Effector memory CD8-positive, alpha-beta T cell (primary cell): ENCODE measurements at places on chromosomes 12 and 14.
A peak's percentile ranks its signal among the peaks of the same experiment; 100 is the strongest.

GRCh38 chr12:65055859-65056258, 65.2 kb downstream of the WIF1 start:
- peaks cover 33% of the 10 kb centered on the region for H3K27me3 ChIP-seq
- H3K36me3 ChIP-seq, result no peaks in the 10 kb centered on the region
- H3K27ac ChIP-seq, result no peak overlapping the region
- H3K4me3 ChIP-seq, result no peak overlapping the region
- no peak for DNase-seq
- no peaks in the 10 kb centered on the region for H3K4me1 ChIP-seq

GRCh38 chr12:100075598-100075997, 67.1 kb downstream of the BLTP3B start:
- H3K4me1 ChIP-seq, result no peaks in the 10 kb centered on the region
- no peak overlapping the region for H3K27ac ChIP-seq
- no peak overlapping the region for H3K4me3 ChIP-seq
- no peak for DNase-seq

GRCh38 chr12:53505086-53505485, 2.2 kb downstream of the NPFF start:
- H3K27ac ChIP-seq, result no peak overlapping the region
- DNase-seq, result no peak

- peaks cover 12% of the 10 kb centered on the region for H3K27me3 ChIP-seq
- no peak overlapping the region for H3K27ac ChIP-seq
- DNase-seq, result no peak
- H3K4me3 ChIP-seq, result no peak overlapping the region
These were observed 106.8 kb downstream of the BBS10 start for GRCh38 chr12:76241371-76241770.

DNA sequence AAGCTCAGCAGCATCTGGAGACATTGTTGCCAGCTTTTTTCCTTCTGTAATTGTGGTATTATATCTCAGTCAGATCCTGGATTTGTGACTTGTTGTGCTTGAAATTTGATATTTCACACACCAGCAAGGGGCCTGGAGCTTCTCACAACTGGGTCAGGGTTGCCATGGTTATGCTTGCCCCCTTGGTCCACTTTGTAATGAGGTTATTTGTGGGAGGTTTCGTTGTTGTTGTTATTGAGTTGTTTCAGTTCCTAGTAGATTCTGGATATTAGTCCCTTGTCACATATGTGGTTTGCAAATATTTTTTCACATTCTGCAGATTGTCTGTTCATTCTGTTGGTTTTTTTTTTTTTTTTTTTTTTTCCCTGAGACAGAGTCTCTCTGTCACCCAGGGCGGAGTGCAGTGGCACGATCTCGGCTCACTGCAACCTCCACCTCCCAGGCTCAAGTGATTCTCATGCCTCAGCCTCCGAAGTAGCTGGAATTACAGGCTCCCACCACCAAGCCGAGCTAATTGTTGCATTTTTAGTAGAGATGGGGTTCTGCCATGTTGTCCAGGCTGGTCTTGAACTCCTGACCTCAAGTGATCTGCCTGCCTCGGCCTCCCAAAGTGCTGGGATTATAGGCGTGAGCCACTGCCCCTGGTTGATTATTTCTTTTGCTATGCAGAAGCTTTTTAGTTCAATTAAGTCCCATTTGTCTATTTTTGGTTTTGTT, 80.6 kb upstream of the ETV6 start:
- no peak overlapping the region for H3K4me3 ChIP-seq
- no peaks in the 10 kb centered on the region for H3K4me1 ChIP-seq
- no peak for DNase-seq
- H3K36me3 ChIP-seq, result no peaks in the 10 kb centered on the region
- no peak overlapping the region for H3K27ac ChIP-seq
- peaks cover 12% of the 10 kb centered on the region for H3K27me3 ChIP-seq

GRCh38 chr12:96041181-96041580, 5.8 kb upstream of the LTA4H start:
- H3K4me3 ChIP-seq, result no peak overlapping the region
- no peak overlapping the region for H3K27ac ChIP-seq
- no peaks in the 10 kb centered on the region for H3K36me3 ChIP-seq
- DNase-seq, result no peak

DNA sequence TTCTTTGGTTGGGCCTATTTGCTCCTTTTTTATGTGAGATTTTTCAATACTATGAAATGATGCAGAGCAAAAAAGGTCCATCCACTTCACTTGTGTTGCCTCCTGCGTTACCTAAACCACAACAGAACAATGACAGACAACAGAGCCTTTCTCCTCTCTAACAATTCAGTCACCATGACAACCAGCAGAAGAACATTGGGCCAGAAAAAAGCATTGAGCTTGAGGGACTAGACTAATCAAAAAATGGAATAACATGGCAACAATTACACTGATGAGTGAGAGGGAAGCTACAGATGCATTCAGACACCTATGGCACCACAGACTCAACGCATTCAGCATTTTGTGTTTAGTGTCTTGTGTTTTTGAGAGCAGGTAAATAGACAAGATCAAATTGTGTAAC, 44.6 kb upstream of the PTCSC3 start:
- peaks cover 10% of the 10 kb centered on the region for H3K27me3 ChIP-seq
- H3K4me1 ChIP-seq, result no peaks in the 10 kb centered on the region
- H3K27ac ChIP-seq, result no peak overlapping the region
- H3K4me3 ChIP-seq, result no peak overlapping the region
- H3K36me3 ChIP-seq, result no peaks in the 10 kb centered on the region
- no peak for DNase-seq

DNA sequence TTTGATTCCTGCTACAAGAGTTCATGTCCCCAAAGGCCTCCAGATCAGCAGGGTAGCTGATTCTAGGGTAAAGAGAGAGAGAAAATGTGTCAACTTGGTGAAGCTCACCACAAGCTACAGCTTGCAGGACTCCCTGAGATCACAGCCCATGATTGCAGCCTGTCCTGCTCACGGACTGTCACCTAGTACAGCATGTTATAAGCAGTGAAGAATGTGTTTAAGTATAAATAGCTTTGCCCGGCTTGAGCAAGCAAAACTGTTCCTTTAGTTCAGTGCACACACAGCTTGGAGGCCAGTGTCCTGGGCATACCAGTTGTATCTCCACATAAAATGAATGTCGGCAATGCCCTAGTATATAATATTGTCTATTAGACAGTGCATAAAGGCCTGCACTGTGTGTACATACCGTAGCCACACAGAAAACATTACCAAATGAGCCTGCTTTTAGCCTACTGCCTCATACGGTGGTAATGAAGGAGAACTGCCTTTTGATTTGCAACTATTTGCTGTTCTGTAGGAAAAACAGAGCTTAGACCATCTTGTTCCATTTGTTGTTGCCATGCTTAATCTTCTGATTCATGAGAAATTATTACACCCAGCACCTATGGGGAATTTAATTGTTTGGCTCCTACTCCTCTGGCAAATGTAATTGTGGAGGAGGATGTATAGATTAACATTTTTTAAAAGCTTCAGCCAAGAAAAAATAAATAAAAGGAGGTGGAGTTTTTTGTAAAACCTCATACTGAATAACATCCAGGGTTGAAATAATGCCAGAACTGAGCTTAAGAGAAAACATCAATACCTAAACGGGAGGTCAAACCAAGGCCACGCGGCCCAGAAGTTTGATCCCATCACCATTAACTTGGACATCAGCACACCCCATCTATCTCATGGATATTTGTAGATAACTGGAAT, 108.1 kb upstream of the G2E3 start:
- H3K4me1 ChIP-seq, result no peaks in the 10 kb centered on the region
- no peak for DNase-seq
- no peaks in the 10 kb centered on the region for H3K36me3 ChIP-seq
- no peak overlapping the region for H3K27ac ChIP-seq
- H3K27me3 ChIP-seq, result no peaks in the 10 kb centered on the region

DNA sequence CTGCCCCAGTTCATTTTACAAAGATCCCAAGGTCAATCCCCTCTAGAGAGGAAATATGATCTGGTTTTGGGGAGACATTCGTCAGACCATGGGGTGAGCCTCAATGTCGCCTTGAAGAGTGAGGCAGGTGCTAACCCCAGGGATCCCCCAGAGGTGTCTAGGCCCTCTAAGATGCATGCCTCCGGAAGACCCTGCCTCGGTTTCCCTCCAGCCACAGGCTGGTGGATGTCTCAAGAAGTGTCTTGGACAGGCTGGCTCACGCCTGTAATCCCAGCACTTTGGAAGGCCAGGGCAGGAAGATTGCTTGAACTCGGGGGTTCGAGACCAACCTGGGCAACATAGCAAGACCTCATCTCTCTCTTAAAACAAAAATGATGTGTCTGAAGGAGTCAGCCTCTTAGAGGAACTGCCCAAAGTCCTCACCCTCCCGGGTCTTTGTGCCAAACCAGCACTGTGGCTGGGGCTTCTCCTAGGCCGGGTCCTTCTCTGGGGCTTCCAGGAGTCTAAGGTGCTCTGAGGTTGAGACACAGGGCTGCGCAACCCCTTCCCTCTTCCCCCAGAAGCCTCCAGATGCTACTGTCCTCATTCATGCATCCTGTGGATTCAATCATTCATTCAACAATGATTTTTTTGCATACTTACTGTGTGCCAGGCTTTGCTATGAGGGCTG, 24.7 kb upstream of the BEGAIN start:
- peaks cover 25% of the 10 kb centered on the region for H3K27me3 ChIP-seq
- peaks cover 2% of the 10 kb centered on the region for H3K4me1 ChIP-seq
- no peak overlapping the region for H3K4me3 ChIP-seq

DNA sequence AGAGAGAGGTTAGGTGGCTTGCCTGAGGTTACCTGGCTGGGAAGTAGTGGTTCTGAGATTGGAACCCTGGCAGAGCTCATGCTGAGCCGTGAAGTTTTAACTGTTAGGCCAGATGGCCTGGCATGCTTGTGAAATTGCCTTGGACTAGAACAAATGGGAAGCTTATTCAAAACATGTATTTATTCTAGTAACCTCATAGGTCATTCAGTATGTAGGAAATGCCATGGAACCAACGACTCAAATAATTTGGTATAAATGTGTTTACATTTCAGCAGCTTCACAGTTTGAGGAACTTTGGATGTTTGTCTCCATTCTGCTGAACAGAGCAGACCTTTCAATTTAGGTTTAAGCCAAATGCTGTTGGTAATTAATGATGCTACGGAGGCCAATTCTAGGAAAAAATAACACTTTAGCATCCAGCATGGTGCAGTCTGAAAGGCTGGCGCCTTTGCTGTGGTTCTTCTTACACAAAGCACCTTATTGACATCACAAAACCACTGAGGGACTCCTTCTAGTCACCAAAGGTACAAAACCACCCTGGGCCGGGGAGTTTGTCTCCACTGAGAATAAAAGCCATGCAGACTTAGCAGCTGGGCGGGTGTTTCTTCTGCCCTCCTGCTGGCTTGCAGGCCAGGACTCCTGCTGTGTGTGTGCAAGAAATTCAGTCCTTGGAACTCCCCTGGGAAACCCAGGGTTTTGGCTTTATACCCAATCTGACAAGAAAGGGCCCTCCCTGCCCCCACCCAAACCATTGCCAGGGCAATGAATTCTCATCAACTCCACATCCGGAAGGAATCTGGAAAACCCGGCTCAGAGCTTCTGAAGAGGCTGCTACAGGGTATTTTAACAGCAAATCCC, 64.2 kb downstream of the ELK3 start:
- DNase-seq, result peak; percentile 25
- H3K4me1 ChIP-seq, result peaks cover 16% of the 10 kb centered on the region
- H3K27ac ChIP-seq, result no peak overlapping the region
- no peak overlapping the region for H3K4me3 ChIP-seq
- peaks cover 48% of the 10 kb centered on the region for H3K36me3 ChIP-seq
- H3K27me3 ChIP-seq, result no peaks in the 10 kb centered on the region

DNA sequence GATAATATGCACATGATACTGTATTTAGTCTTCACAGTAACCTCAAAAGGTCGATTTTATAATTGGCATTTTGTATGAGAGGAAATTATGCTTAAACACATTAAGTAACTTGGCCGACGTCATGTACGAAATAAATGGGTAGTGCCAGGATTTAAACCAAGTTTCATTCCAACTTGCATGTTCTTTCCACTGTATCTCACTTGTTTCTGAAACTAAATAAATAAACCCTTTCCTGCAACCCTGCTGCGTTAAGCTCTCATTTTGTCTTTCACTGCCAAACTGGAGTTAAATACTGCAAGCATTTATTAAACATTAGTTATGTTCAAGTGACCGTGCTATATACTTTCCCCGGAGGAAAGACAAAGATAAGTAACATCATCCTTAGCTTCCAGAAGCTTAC, 293.9 kb upstream of the PRKD1 start:
- H3K27me3 ChIP-seq, result no peaks in the 10 kb centered on the region
- no peak overlapping the region for H3K4me3 ChIP-seq
- no peaks in the 10 kb centered on the region for H3K4me1 ChIP-seq
- DNase-seq, result no peak
- H3K36me3 ChIP-seq, result no peaks in the 10 kb centered on the region
- no peak overlapping the region for H3K27ac ChIP-seq

GRCh38 chr14:99986396-99986795, 78.8 kb upstream of the EVL start:
- no peak overlapping the region for H3K27ac ChIP-seq
- DNase-seq, result no peak
- H3K27me3 ChIP-seq, result no peaks in the 10 kb centered on the region
- H3K4me1 ChIP-seq, result peaks cover 5% of the 10 kb centered on the region

DNA sequence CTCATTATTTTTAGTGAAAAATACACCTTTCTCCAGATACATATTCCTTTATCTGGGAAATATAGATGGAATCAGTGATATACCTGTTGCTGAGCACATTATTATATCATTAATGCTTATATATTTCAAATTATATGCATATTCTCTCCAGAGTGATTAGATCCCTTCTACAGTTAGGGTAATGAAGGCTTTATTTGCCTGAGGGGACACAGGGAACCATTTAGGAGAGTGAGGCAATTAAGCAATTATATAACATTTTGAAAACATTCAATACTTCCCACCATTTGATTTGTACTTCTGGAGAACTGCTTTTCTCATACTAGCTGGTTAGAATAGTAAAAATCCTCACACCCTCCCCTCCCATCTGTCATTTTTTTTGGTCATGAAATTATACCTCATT, 212.8 kb upstream of the NOVA1 start:
- H3K36me3 ChIP-seq, result no peaks in the 10 kb centered on the region
- no peaks in the 10 kb centered on the region for H3K27me3 ChIP-seq
- H3K27ac ChIP-seq, result no peak overlapping the region
- DNase-seq, result no peak
- no peak overlapping the region for H3K4me3 ChIP-seq
- no peaks in the 10 kb centered on the region for H3K4me1 ChIP-seq

DNA sequence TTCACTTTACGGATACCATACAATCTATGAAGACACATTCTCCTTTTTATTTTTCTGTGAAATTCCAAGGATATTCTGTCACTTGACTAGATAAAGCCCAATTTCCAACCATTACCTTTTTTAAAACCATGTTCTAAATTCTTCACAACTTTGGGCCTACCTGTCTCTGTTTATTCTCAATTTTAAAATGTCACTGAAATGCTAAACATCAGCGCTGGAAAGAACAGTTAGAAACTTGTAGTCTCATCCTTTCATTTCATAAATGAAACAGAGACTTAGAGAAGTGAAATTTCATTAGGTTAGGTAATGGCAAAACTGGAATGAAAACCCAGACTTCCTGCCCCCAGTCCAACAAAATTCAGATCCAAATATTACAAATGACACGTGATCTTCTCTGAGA, 396.2 kb downstream of the CCDC91 start:
- H3K27ac ChIP-seq, result no peak overlapping the region
- DNase-seq, result no peak
- no peaks in the 10 kb centered on the region for H3K27me3 ChIP-seq
- no peak overlapping the region for H3K4me3 ChIP-seq
- peaks cover 2% of the 10 kb centered on the region for H3K4me1 ChIP-seq
- H3K36me3 ChIP-seq, result peaks cover 3% of the 10 kb centered on the region
